ENCODE measurements at places on chromosomes 12 and 14. TPM values are rescaled to one million over a fixed set of nuclear protein-coding genes. Genes with fewer than 3 reads are reported as not detected.

The GPR84 gene
- total RNA-seq = 0.32 TPM

The ZBTB25 gene
- 31.4 TPM for total RNA-seq

The STYK1 gene
- total RNA-seq = 8.4 TPM

The GLRX5 gene
- total RNA-seq = 48.5 TPM

The TNS2 gene
- 0.58 TPM for total RNA-seq

The ADAM20 gene
- total RNA-seq = 0.16 TPM

The HAL gene
- total RNA-seq = 0.38 TPM

The PRIMA1 gene
- not detected for total RNA-seq

The BMP4 gene
- 0.29 TPM for total RNA-seq

The ASB2 gene
- total RNA-seq = 177 TPM

The ATP23 gene
- total RNA-seq = 21.0 TPM

The RIN3 gene
- total RNA-seq = 76.1 TPM

The KRT85 gene
- total RNA-seq = not detected

The SLCO1B1 gene
- not detected for total RNA-seq

The GAPDH gene
- 5,396 TPM for total RNA-seq

The ACACB gene
- total RNA-seq = 15.1 TPM

The OR4E2 gene
- not detected for total RNA-seq
